ENCODE measurements at places on chromosomes 13 and 19.

DNA sequence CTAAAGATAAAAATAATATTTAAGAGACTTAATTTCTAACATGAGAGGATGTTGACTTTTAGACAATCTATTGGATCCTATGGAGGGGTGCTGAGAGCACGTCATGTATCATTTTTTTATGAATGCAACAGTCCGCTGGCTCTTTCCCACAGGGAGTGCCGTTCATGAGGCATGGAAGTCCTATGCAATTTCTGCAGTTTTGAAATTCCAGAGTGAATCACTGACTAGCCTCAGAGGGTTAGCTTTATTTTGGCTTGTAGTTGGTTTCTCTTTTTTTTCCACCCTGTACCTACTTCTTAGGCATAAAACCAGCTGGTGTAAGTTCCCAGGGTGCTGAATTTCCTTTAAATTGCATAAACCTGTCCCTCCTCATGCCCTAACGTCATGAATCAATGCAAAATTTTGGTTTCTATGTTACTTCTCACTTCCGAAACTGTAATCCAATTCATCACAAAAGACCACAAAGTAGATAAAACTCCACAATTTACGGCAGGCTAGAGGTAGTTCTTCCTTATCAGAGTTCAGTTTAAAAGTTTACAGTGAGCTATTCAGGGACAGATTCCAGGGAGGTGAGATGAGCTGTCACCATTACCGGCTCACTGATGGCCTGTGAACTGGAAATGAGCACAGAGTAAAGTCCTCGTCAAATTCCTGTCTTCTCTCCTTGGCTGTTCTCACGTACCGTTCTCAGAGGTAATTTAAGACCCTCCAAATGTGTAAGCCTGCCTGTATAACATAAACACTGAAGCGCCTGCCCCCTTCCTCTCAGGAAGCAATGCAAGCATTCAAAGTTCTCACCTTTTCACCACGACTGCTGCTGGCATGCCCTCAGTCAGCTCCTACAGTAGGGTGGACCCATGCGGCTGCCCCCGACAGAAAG is 216.6 kb upstream of the SLC10A2 start:
- no peak for DNase-seq

DNA sequence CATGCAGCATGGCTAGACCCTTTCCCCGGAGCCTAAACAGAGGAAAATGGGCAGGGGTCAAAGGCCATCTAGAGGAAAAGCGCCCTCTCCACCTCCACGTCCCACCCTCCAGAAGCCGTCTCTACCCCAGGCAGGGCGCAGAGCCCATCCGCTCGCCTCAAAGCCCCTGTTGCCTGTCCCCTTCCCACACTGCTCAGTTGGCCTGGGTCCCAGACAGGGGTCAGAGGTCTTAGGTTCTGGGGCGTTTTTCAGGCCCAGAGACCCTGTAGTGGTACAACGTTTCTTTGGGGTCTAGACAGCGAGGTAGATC is 285 bp downstream of the TMEM143 start:
- DNase-seq = no peak

GRCh38 chr19:47725759-47726401 is 12.7 kb downstream of the EHD2 start:
- no peak for DNase-seq

DNA sequence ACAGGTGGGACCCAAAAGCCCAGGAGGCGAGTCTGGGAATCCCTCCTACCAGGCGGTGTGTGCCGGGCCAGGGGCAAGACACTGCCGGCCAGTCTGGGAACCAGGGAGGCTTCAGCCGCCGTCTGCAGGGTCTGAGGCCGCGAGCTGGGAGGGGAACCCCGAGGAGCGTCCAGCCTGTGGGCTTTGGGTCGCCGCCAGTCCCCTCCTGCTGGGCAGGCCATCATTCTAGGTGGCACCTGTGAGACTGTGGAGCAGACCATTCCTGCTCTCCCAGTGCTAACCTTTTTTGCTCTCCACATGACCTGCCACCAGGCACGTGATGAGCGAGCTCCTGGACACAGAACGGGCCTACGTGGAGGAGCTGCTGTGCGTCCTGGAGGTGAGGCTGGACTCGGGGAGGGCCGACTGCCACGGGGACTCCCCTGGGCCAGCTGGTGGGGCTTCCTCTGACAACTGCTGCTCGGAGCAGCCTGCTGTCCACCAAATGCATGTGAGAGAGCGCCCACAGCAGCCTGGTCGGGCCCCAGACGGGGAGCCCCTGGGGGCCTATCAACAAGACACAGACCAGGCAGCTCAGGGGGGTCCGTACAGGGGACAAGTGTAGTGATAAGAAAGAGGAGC is 24.6 kb upstream of the F7 start:
- no peak for DNase-seq

DNA sequence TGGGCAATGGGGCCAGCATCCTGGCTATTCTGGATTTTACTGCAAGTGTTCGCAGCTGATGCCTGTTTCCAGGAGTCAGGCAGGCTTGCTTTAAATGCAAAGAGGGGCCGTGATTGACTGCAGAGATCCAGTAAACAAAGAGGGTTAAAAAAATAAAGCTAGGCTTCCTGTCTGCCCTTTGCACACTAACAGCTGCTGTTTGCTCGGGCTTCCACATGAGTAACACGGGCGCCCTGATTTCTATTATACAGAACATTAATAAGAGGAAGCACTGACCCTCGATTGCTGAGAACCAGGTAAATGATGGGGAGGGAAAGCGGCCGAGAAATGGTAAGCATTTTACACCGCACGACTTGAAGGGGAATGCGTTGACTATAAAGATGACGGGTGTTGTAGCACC is 254.2 kb upstream of the ZNF507 start:
- DNase-seq = no peak

DNA sequence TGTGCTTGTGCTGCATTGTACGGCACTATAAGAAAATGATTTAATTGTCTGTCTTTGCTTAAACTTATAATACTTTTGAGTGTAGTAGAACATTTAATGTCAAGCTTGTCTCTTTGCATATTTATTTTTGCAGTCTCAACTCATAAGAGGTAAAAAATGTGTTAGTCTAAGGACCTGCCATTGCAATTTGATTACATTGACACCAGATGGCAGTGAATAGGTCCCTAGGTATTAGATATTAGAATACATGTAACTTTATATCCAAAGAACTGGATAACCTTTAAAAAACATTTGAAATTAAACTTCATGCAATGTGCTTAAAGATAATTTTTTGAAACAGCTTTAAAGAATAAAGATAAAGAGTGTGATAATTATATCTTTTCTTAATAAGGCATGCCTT is 1421.3 kb downstream of the OLFM4 start:
- no peak for DNase-seq

- no peak for DNase-seq
Measured at GRCh38 chr13:59358014-59358413, 805.7 kb downstream of the DIAPH3 start.

DNA sequence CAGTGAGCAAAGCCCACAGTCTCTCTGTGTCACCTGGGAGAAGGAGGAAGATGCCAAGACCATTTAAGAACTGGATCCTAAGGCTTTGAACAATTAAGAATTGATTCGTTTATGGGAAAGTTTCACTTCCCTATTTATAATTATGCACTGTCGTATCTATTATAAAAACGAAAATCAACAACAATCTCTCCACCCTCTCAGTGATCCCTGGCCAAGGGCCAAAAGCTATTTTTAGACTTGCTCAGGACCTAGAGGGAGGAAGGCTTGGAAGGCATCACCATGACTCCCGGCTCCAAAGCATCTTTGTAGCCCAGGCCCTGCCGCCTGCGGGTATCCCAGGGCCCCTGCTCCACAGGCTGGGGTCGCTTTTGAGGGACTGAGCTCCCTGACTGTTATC is 1.3 kb downstream of the RHPN2 start:
- no peak for DNase-seq

DNA sequence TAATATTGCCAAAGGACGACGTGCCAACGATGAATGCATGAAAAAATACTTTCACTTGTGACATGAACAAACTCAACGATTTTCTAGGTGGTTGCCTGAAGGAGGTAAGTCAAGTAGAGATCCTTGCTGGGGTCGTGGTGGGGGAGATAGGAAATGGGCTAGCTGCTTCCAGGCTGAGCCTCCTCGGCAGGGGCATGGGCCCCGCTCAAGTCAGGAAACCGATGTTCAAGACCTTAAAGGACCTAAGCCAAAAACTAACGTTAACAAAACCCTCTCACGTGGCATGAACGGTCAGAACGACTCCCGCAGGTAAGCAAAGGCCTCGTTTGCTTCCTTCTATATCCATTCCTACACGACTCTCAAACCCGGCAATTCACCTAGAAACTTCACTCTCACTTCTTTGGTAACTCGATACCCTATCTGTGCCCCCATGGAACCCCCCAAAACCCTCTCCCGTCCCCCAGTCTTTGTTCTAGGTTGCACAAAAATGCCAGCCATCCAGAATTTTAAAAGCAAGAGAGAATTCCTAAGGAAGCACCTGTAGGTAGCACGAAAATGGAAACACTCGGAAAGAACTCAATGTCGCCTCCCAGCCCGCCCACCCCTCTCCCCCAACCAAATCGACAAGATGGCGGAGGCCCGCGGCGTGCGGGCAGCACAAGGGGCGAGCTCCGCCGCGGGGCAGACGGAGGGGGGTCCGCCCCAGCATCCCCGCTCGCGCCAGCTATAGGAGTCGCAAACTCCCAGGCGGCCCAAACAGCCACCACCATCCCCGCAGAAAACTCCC is 13.6 kb downstream of the ACP4 start:
- no peak for DNase-seq

- no peak for DNase-seq
Measured at GRCh38 chr19:54434873-54435214, 14.2 kb upstream of the LENG8 start.

- DNase-seq = no peak
Measured at GRCh38 chr13:21689097-21689496, 18.2 kb downstream of the FGF9 start.

DNA sequence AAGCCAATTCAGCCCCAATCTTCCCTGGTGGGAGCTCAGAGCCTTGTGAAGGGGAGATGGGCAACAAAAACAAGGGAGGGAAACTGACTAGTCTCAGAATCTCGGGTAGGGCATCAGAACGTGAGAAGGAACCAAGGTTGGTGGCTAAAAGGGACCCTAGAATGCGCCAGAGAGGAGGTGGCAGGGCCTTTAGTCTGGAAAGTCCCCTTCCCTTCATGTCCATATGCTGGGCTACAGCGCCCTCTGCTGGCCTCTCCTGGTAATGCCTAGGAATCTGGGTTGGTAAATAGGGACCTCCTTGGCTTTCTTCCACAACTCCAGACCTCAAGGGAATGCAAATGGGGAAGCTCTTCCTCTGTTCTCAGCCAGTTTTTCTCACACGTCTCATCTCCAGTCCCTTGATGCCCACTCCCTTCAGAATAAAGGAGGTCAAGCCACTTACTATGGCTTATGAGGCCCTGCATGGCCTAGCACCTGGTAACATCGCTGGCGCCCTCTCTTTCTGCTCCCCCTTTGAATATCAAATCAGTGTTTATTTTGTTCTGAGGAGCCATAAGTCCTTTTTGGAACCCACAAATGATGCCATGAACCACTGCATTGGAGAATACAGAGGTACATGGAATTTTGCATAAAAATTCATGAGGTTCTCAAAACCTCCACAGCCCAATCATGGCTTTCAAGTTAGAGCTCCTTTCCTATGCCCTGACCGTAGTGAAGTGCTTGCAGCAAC is 1.4 kb upstream of the CCDC97 start:
- peak; percentile 97 for DNase-seq

DNA sequence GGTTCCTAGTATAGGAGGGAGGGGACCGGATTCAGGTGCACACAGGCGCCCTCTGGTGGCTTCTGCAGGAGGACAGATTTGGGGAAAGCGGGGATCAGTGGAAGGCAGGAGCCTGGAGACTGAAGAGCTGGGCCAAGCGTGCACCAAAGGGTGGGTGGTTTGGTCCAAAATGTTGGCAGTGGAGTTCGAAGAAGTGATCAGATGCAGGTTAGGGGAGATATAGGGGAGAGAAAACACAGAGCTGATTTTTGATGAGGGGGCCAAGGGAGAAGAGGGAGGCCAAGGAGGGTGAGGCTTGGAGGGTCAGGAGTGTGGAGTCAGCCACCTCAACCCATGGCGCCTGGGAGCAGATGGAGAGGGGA is 6.8 kb upstream of the CARM1 start:
- peak; percentile 88 for DNase-seq

DNA sequence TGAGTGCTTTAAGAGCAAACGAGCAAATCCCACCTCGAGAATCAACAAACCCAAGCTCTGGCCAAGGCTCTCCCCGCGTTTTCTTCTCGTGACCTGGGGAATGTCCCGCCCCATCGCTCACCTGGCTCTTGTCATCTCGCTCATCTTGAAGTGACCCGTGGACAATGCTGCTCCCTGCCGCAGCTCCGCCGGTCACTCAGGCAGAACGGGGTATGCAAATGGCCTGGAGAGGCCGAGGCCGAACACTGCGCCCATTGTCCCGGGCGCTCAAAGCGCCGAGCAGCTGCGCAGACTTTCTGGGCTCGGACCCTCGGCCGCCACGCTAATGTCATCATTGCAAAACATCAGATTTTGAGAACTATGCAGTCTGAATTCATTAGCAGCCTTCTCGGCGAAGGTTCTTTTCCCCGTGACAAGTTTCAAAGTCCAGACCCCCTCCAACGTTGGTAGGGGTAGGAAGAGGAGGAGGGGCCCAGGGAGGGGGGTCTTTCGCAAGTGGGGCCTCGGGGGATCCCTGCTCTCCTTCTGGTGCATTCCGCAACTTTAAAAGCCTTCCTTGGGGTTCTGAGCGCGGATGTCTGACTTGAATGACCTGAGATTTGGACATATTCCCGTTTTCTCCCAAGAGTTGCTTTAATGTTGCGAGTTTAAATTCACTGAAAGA is 39.7 kb downstream of the SOX1 start:
- DNase-seq = no peak

DNA sequence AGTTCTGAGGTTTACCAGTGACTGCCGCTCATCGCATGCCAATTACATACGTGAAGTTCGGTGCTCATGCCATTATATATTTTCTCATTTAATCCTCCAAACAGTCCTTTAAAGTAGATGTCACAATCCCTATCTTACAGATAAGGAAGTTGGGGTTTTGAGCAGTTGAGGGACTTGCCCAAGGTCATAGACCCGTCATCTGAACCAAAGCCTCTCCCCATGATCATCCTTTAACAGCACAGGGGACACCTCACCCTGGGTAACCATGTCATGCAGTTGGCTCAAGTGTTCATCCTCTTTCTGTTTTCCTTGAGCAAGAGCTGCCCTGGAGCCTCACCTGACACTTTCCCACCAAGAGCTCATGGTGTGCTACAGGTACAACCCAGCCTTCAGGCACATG is 69.1 kb downstream of the HSPH1 start:
- no peak for DNase-seq

GRCh38 chr13:29957320-29957719 is 106.9 kb upstream of the UBL3 start:
- DNase-seq = no peak

GRCh38 chr13:36493046-36493445 is 60.8 kb downstream of the CCNA1 start:
- no peak for DNase-seq
